ENCODE measurements at places on chromosomes 1 and 21.

DNA sequence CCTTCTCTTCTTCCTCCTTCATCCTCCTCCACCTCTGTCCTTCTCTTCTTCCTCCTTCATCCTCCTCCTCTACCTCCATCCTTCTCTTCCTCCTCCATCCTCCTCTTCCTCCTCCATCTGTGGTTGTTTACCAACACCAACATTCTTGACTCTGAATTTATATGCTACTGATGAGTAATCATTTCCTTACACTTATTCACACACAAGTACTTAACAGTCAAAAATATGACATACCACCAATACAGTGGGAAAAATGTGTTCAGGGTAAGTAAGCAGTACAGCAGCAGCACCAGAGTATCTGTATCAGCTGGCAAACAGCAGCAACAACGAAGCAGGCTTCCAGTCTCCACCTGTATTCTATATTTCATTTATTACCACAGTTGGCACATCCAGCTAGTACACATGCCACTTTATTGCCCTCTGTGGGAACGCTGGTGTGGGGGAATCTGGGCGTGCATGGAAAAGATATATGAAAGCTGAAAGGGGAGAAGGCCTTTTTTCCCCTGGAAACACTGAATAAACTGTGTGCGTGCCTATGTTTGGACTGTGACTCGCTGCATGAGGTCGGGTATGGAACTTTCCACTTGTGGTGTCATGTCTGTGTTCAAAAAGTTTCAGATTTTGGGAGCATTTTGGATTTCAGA, 16.0 kb downstream of the ADSS2 start:
- no peak for ATAC-seq

GRCh38 chr1:158830904-158831507, at the start of gene MNDA:
TSS of gene MNDA (plus strand) at chr1:158831351. CDS start at chr1:158842154, 10,803 bp downstream.
- no peak for ATAC-seq

DNA sequence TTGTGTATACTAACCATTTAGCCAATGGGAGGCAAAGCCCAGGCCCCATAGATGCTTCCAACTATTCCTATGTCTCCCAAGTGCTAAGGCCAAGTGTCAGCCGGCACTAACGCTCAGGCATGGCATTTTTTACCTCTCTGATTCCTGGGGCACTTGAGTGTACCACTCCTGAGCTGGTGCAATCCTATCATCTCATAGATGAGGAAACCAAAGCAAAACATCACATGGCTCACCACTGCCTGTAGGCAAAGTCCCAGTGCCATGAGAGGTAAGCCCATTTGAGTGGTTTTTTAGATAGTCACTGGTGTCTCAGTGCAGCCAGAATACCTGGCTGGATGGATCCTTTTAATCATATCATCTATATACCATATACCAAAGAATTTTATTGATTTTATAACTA, 8.0 kb upstream of the CCN1 start:
- ATAC-seq, result no peak

DNA sequence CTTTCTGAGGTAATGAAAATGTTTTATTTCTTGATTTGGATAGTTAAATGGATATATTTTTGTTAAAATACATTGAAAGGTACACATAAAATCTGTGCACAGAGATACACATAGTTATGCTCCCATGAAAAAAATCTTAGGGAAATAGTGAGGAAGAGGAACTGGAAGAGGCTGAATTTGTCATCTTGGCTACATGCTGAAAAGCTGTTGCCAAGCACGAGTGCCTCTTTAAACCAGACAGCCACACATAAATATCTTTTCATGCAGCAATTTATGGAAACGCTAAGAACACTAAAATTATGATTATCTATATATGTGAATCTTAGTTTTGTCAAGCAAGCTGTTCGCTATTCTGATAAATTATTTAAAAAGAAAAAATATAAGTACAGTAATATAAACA, 12.8 kb upstream of the ADAR start:
- ATAC-seq, result no peak

DNA sequence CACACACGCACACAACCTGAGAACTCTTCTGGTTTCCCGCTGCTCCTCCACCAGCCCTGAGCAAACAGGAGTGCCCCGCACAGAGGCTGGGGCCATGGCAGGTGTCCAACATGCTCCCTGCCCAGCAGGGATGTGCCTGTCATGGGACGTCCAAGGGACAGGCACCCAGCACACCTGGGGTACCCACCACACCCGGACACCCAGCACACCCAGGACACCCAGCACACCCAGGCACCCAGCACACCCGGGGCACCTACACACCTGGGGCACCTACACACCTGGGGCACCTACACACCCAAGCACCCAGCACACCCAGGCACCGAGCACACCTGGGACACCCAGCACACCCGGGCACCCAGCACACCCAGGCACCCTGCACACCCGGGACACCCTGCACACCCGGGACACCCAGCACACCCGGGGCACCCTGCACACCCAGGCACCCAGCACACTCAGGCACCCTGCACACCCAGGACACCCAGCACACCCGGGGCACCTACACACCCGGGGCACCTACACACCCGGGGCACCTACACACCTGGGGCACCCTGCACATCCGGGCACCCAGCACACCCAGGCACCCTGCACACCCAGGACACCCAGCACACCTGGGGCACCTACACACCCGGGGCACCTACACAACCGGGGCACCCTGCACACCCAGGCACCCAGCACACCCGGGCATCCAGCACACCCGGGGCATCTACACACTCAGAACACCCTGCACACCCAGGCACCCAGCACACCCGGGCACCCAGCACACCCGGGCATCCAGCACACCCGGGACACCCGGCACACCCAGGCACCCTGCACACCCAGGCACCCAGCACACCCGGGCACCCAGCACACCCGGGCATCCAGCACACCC, 37.9 kb downstream of the UBE2G2 start:
- ATAC-seq, result no peak

GRCh38 chr1:22920734-22921451, 51.8 kb downstream of the LACTBL1 start:
- ATAC-seq, result no peak

- ATAC-seq, result no peak
Measured at GRCh38 chr1:218249338-218250140, 35.6 kb upstream of the RRP15 start.

DNA sequence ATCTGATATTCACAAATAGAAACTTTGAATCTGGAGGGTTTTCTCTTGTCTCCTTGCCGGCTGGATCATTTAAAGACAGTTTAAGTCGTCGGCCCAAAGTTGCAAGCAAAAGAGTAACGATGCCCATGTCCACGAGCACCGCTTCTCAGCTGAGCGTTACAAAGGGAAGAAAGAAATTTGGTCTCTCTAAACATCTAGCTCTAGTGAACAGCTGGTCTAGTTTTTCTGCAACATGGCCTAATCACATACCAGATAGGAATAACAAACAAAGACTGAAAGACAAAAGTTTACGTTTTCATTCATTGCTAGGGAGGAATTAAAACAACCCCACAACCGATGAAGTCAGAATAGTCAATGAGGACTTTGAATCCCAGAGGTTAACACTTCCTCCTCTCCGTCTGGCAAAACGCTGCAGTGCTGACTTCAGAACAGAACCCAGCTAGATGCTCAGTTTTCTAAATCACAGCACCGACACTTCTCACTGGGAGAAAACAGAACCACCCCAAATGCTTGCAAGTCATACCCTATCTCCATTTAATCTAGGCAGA, 69.4 kb downstream of the NTPCR start:
- ATAC-seq, result no peak

- ATAC-seq, result no peak
Measured at GRCh38 chr1:93665015-93665414, 16.6 kb downstream of the BCAR3 start.

GRCh38 chr1:207311888-207312603, 9.4 kb upstream of the CD55 start:
- no peak for ATAC-seq

GRCh38 chr1:44472620-44473525, 67.8 kb downstream of the RNF220 start:
- peak; percentile 36 for ATAC-seq

DNA sequence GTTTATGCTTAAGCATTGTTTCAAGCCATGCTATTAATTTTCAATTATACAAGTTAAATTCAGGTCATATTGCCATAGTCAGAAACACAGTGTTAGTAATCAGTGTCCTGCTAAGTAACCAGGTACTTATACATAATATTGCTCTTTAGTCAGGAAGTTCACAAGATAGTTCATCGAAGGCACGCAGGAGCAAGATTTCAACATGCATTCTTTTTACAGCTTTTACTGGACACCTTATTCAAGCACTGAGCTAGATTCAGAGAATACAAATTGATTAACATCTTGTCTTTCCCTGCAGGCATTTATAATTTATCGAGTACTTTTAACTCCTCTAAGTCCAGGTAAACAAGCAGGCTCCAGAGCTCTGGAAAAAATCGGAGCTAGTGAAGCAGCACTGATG, 202.3 kb upstream of the BRINP3 start:
- no peak for ATAC-seq

DNA sequence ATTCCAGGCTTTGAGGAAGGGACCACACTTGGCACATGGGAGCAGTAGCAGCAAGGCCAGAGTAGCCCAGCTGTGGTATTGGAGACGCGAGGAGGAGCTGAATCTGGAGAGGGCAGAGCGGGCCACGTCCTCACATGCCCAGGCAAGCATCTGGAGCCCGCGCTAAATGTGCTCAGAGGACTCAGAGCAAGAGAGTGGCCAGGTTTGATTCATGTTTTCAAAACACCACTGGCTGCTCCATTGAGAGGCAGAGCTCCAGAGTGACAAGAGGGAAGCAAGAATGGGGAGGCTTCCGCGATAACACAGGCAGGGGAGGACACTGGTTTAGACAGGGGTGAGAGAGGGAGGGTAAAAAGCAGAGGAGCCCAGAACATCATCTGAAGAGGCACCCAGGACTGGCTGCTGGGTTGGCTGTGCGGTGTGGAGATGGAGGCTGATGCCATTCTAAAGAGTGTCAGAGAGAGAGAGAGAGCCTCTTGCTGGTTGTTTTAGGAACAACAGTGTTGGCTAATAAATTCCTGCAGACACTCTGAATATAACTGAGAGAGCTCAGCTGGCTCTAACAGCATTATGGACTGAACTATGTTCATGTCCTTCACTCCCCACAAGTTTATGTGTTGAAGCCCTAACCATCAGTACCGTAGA, 32.3 kb downstream of the RCAN1 start:
- no peak for ATAC-seq

DNA sequence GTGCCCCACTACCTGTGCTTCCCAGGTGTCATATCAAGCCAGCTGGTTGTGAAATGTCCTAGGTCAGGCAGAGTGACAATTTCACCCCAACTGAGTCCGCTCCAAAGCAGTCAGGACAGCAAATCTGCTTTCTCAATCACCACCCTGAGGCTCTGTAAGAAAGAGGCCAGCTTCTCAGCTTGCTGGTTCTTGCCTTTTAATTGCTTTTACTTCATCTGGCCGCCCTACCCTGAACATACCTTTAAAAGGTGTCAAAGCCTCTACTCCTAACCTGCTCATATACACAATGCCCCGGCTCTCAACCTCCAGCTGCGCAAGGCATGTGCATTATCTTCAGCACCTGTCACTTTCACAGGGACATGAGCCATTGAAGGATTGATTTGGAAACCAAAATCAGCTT, 581.6 kb downstream of the NPHP4 start:
- no peak for ATAC-seq

DNA sequence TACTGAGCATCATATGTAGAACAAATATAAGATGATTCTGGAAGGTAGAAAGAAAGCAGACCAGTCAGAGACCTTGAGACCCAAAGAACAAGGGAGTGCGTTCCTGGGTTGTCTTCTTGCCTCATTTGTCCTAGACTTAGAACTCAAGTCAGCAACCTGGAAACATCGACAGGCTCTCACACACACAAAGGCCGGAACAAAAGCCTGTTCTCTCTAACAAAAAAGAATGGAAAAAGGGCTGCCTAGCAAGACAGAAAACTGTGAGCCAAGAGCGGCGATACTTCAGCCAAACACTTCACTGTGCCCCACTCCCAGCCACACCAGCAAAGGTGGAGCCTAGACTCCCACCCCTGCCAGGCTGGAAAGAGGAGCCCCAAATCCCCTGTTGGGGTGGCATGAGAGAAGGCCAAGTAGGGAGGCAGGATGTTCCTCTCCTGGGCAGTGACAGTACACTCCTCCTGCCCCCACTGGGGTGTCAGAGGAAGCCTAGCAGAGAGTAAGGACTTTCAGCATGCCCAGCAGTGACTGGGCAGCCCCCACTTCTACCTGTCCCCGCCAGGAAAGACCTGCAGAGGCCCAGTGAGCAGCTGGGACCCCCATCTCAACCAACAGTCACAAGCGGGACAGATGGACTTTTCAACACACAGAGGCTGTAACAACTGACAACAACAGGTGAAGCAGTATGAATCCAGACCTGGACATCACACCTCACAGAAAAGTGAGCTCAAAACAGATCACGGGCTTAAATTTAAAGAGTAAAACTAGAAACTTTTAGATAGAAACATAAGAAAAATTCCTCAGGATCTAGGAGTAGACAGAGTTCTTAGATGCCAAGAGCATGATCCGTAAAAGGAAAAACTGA, 33.0 kb downstream of the MRAP start:
- no peak for ATAC-seq

GRCh38 chr1:201025571-201026002, 2.1 kb upstream of the KIF21B start:
- no peak for ATAC-seq

GRCh38 chr1:240342251-240342625, 250.6 kb downstream of the FMN2 start:
- ATAC-seq, result no peak

- no peak for ATAC-seq
Measured at GRCh38 chr1:22848405-22848804, 124.3 kb downstream of the LACTBL1 start.

Data from gastroesophageal sphincter (tissue), 4 donors.